ENCODE measurements at places on chromosomes 11 and 22.

DNA sequence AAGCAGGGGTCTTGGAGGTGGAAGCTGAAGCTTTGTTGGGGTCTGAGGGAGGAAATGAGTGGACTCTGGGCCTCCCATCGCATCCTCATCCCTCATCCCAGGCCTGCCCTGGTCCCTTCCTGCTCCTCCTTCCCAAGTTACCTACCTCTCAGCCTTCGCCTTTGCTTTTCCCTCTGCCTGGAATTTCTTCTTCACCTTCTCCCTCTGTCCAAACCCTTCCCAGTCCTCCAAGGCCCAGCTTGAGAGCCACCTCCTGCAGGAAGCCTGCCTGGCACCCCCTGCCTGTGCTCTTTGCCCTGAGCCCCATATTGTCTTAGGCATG lies 2.1 kb upstream of the NUDT8 start:
- DNase-seq: no peak

- no peak for DNase-seq
Measured at GRCh38 chr11:58471892-58472291, 29.9 kb upstream of the OR5B12 start.

DNA sequence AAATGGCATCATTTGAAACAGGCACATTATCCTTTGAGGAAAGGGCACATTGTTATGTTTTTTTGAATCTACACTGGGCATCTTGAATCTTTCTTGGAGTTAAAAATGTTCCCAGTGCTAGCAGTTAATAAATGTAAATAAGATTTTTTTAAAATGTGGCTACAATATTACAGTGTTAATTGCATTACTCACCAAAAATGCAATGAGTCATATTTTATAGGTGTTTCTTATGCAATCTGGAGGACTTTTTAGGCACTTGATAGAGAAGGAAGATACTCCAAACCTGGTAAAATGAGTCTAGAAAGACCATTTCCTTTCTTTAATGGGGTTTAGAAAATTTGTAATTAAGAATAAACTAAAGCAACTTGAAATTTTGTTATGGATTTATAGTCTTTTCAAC lies 238.0 kb downstream of the METTL15 start:
- no peak for DNase-seq

DNA sequence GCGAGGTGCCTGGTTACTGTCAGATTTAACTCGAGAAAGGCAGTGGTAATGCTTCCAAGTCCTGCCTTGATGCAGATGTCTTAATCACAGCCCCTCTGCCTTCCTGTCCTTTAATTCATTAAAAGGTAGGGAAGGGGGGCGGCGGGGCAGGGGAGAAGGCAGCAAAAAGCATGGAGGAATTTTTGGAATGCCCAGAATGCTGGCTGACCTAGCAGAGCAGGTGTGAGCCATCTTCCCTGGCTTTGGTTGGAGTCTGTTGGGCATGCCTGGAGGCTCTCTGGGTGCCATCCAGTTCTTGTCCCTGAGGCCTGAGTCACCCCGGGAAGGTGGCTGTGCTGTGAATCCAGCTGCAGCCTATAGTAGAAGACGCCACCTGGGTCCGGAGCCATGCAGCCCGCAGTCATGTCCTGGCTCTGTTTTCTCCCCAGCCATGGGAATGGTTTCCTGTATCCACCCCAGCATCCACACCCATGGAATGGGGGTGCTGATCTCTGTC lies 15.6 kb downstream of the KIAA1671 start:
- DNase-seq: no peak

- no peak for DNase-seq
Measured at GRCh38 chr11:39144351-39145130, 2314.9 kb downstream of the LRRC4C start.

- DNase-seq: peak; percentile 52
Measured at GRCh38 chr11:57513911-57514537, 1.5 kb downstream of the SLC43A1 start.

DNA sequence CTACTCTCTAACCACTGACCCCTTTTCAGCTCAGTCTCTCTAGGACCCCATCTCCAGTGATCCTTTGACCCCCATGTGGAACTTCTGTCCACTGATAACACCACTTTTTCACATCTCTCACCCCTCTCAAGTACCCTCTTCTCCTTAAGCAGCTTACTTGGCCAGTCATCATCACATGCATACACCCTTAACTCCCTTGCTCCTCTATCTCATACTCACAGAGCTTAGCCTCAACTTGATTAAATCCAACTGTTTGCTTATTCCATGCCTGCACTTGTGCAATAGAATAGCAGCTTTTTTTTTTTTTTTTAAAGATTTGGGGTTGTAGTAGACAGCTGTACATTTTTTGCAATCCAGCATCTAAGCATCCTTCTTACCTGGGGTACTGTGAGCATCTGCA lies 22.2 kb downstream of the AQP11 start:
- no peak for DNase-seq

GRCh38 chr11:86988351-86988881 lies 33.2 kb upstream of the FZD4 start:
- DNase-seq: no peak
